AG04449 (cell line): ENCODE measurements at places on chromosomes 7 and 10.

DNA sequence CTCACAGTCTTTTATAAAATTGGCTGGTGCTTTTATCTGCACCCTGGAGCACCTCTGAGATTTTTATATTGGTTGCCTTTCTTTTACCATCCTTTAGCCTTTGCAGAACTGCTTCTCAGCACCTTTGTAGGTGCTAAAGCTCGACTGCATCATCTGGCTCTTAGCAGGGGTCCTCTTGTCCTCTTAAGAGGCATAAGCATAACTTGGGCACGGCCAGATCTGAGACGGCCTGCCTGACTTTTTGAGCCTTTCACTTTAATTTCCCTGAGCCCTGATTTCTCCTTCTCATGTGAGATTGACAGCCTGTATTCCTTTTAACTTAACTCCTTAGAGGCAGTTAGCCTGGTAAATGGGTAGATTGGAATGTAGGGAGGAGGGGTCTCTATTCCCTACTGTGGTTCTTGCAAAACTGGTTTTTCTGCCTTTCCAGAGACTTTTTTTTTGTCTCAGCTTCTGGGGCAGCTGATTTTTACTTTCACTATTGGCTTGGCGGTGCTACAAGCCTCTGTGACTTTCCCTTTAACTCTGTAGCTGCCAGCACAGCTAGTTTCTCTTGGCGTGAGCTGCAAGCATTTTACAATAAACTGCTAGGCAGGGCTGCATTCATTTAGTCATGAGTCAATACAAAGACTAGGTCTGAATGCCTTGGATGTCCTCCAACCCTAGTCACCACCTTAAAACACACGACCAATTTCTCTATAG lies 24.0 kb downstream of the ZPBP start:
- no peak for DNase-seq

GRCh38 chr10:116621934-116622655 lies 1.3 kb downstream of the PNLIPRP2 start:
- DNase-seq, result no peak

DNA sequence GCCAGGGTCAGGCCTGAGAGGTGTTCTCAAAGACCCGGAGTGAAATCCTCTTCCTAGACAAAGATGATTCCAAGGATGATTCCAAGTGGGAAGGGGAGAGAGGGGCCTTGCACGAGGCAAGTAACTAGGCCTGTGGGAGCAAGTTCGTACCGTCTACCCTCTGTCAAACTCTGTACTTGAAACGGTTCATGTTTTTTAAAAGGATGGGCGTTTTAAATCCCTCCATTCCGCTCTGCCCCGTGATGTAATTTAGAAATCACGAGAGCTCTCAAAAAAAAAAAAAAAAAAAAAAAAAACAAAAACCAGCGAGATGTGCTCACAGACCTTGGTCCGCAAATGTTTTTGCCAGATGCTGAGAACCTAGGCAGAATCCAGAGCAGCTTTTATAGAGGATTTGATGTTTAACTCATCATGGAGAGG lies 114.7 kb upstream of the CARD11 start:
- no peak for DNase-seq

GRCh38 chr10:5508786-5509185 lies 9.4 kb upstream of the CALML5 start:
- DNase-seq, result no peak

GRCh38 chr10:96765406-96766240 lies 45.3 kb upstream of the PIK3AP1 start:
- DNase-seq, result no peak

- no peak for DNase-seq
These were observed 44.2 kb upstream of the PCBD1 start for GRCh38 chr10:70932392-70933196.

GRCh38 chr10:80622153-80622552 lies 84.5 kb downstream of the SH2D4B start:
- DNase-seq, result no peak

DNA sequence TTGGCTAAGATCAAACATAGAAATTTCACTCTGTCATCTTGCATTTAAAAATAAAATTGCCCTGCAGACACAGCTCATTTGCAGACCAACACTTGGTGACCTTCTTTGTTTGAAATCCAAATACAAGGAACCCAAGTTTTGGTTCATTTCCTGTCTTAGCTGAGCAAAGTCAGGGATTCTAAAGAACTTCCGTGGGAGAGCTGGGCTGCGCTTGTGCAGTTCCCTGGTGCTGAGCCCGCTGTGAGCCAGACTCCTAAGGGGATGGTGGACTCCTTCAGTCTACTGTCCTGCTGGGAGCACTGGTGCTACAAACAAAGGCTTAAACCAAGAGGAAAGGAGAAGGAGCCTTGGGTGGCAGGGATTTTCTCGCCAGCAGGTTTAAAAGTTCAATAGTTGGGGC lies 60.0 kb downstream of the MYOF start:
- no peak for DNase-seq

- DNase-seq, result no peak
These were observed 140.0 kb downstream of the CAMK1D start for GRCh38 chr10:12489357-12489756.

DNA sequence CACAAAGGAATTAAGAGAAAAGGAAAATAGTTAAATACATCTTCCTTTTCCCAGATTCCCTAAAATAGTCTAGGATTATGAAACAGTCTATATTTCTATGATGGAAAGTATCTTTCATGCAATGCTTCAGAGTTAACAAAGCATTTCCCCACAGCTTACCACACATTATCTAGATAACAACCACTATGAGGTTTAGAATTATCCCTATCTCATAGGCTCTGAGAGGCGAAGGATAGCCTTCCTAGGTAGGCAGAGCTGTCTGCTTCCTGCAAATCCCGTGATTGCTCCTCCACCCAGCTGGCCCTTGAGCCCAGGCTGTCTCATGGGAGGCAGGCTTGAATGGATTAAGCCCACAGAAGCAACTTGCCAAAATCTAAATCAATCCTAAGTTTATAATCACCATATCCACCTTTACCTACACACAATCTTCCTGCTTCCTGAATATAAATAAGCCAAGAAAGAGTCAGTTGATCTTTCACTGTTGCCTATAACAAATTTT lies 321.4 kb upstream of the AOAH start:
- DNase-seq, result no peak

GRCh38 chr10:12668634-12669033 lies 319.3 kb downstream of the CAMK1D start:
- DNase-seq, result no peak

DNA sequence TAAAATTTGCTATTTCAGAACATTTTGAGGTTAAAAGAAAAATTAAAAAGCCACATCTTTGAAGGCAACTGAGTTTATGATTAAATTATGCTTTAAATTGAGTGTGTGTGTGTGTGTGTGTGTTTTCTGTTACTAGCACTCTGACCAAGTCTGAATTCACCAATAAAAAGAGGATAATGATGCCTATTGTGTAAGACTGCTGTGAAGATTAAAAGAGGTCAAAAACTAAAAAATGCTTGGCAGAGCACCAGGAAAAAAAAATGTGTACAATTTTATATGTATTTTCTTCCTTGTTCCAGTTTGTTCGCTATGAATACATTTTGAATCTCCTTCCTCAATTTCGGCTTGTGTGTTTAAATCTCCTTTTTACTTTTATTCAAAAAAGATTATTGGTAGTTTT lies 316.6 kb upstream of the MAGI2 start:
- no peak for DNase-seq

- DNase-seq, result no peak
These were observed 270.6 kb downstream of the AUTS2 start for GRCh38 chr7:69868921-69869320.

DNA sequence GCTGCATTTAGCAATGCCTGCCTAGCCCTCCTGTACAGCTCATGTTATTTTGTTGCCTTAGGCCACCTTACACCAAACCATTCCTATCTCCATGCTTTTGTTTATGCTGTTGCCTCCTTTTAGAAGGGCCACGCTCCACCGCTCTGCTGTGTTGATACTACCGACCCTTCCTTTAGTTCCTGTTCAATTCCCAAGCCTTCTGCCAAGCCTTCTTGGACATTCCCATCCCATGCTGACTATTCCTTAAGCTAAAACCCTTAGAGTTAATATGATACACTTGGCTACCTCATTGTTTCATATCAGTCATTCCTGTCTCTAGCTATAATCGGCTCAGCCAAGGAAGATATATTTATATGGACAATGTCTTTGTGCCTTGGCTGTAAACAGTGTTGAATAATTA lies 705.5 kb downstream of the LRMDA start:
- no peak for DNase-seq

DNA sequence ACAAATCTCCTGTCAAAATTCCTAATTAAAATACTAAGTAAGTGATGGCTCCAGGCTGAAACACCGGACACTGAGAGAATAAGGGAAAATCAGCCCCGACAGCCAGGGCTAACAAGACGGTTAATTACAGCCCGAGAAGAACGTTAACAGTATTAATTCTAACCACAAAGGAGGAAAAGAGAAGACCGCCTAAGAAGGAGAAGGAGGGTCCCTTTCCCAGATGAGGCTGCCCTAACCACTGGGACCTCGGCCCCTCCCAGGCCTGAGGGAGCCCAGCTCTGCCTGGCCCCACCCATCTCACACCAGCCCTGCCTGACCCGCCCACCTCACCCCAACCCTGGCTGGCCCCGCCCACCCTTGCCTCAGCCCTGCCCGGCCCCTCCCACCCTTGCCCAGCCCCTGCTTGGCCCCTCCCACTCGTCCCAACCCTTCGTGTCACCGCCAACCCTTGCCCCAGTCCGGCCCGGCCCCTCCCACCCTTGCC lies 51.3 kb downstream of the PWWP2B start:
- no peak for DNase-seq

GRCh38 chr7:53422291-53422690 lies 386.9 kb downstream of the POM121L12 start:
- DNase-seq, result no peak

DNA sequence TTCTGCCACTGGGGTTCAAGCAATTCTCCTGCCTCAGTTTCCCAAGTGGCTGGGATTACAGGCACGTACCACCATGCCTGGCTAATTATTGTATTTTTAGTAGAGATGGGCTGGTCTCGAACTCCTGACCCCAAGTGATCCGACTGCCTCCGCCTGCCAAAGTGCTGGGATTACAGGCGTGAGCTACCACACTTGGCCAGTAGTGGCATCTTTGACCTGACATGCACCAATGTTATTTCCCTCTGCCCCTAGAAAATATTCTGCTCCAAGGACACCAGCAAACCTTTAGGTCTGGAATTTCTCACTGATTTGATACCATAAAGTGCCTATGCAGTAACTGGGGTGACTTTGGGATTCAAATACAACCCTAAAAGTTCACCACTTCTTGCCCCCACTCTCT lies 179.4 kb downstream of the ARID5B start:
- no peak for DNase-seq

- no peak for DNase-seq
These were observed 964 bp upstream of the ADCY1 start for GRCh38 chr7:45573204-45573603.

DNA sequence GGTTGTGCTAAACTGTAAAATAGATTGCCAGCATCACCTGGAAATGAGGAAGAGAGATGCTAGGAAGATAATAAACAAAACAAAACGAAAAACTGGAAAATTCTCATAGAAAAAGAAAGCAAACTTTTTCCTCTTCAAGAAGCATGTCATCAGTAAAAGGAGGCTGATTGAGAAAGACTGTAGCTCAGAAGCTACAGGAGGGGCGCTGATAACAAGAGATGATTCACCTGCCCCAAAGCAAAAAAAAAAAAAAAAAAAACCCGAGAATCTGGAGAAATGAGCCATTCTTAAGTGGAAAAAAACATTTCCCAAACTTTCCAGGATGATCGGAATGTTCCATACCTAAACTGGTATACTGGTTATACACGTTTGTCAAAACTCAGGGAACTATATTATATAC lies 130.5 kb upstream of the C1QL3 start:
- DNase-seq, result no peak

DNA sequence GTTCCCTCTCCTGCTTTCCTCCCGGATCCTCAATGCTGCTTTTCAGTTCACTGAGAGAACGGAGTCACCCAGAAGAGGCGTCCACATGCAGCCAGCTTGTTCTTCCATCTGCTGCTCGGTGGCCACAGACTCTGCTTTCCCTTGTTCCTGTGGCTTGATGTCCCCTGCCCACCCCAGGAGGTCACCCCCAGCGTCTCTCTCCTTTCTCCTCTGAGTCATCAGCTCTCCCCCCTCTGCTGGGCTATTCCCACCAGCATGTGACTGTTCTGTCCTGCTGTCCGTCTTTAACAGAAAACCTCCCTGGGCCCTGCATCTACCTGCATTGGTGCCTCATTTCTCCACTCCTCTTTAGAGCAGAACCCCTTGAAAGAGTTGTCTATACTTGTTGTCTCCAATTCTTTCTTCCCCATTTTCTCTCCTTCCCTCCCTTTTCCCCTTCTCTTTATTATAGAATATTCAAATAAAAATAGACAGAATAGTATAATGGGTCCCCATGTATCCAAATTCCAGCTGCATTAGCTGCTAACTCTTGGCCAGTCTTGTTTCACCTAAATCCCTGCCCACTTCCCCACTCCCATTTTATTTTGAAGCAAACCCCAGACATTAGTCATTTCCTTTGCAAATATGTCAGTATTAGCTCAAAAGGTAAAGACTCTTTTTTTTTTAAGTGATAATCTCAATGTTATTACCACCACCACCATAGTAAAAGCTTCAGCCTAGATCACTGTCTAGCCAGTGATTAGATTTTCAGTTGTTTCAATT lies 4.1 kb downstream of the ZNF282 start:
- no peak for DNase-seq
